GOT3 (cell line): ENCODE measurements at places on chromosomes 11 and 22.

DNA sequence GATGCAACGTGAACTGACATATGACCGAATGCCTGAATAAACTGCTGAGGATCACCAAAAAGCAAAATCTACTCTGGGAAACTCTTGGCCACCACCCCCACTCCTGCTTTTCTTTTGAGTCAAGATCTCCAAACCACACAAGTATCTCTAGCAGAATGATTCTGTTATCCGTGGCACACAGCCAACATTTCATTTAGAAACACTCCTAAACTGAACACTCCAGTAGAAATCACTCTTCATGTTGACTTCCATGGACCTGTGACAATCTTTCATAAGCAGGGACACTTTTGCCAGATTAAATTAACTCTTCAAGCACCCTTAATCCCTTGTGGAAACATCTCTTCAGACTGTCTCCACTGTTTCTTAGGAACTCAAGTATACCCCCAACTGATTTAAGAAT is 44.4 kb downstream of the VSIG10L2 start:
- DNase-seq: no peak

DNA sequence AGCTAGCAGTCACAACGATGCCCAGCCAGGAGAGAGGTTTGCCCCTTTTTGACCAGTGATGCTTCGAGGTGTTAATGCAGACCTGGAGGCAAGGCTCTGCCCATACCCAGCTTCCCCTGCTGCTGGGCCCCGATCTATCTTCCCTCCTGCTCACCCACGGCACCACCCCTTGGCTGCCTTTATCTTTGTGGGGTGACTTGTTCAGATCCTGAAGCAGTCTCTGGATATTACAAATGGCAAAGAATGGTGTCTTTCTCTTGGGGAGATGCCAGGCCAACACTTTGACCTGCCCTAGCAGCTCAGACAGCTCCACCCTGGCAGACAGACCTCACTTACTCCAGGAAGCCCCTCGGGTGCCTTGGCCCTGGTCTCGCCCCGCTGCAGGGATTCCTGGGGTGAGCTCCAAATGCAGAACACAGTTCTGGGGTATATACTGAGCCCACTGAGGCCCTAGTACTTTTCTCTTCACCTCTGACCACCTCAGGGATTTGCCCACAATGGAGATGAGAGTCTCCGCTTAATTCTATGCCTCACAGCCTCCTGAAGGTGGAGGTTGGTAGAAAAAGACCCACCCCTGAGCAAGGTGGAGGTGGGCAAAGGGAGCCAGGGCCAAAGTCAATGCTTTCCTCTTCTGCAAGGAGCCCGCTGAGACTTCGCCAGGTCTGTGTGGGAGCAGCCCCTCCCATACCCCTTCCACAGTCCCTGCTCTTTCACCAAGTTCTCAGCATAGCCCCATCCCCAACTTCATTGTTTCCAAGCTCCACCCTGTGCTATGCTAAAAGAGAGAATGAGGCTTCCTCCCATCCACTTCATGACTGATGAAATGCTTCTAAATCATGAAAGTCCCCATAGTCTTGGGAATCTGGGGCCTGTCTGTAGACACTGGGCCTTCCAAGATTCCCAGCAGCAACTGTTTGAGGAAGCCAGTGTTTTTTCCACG is 11.1 kb upstream of the ST3GAL4 start:
- no peak for DNase-seq

DNA sequence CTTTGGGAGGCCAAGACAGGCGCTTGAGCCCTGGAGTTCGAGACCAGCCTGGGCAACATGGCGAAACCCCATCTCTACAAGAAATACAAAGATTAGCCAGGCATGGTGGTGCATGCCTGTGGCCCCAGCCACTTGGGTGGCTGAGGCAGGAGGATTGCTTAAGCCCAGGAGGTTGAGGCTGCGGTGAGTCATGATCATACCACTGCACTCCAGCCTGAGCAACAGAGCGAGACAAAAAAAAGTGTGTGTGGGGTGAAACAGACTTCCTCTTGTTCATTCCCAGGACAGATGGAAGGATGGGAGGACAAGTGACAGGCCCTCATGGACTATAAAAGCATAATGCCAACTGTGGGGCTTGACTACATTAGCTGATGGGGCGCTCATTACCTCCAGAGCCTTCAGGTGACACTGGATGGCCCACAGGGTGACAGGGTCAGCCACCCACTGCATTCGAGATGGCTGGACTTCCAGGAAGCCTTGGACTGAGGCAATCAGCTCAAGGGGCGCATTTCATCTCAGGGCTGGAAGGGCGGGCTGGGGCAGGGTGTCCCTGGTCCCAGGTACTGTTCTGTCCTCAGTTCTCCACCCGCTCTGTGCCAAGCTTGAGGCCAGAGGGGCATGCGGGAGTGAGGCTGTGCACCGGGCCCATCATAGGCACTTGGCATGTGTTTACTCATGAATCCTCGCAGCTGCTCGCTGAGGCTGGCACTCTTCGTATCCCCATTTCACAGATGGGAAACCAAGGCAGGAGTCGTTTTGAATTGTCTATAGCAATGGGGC is 12.5 kb downstream of the NPTXR start:
- no peak for DNase-seq

- no peak for DNase-seq
Observed at GRCh38 chr11:68891351-68891948, 12.2 kb downstream of the MRPL21 start.

DNA sequence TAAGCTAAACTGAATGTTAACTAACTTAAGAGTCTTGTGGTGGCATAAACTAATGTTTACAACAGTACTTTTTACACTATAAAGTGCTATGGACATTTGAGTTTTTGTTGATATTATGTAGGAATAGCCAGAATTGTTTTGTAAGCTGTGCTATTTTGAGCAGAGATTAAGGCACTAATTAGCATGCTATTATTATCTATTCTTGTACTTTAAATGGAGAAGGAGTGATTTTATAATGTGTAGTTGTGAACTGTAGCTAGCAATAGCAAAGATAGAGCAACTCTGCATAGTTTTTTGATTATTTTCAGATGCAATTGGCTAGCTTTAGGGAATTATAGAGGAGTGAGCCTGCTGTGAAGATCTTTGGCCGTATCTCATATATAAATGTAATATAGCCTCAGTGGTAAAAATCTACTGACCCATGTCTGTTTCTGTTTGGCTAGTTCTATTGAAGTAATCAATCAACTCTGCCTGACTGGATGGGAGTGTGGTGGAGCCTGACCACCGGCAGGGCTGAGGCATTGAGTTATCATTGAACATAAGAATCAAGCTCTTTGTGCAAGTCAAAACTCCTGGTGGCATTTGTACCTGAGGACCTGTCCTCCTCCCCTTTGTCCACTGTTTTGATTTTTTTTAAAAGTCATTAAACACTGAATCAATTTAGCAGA is 34.3 kb downstream of the NCAM1 start:
- no peak for DNase-seq

DNA sequence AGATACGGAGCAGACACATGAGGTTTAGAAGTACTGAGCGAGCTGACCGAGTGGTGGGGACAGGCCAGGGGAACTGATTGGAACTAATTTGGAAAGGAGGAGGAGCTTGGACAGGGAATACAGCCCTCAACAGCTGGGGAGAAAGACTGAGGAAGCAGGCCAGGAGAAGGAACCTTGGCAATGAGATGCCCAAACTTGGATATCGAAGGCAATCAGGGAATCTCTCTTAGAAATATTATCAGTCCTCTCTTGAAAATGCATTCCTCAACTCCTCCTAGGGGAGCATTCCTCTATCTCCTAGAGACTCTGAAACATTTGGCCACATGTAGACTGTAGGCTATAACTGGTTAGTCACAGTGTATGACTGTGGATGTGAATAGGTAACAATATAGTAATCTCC is 284.6 kb downstream of the GUCY1A2 start:
- DNase-seq: no peak

- DNase-seq: no peak
Observed at GRCh38 chr11:1748636-1749394, 1.6 kb downstream of the IFITM10 start.

- DNase-seq: no peak
Observed at GRCh38 chr11:58771458-58771855, 39.7 kb upstream of the GLYAT start.
